IMR-90 (cell line): ENCODE measurements at places on chromosomes 5 and 9. TPM values are rescaled to one million over a fixed set of nuclear protein-coding genes. Genes with fewer than 3 reads are reported as not detected.

The ADAMTS6 gene
- 160 and 173 TPM in 2 replicates for total RNA-seq

The TAF11L13 gene
- not detected in 2 replicates for total RNA-seq

The GABRA1 gene
- not detected in 2 replicates for total RNA-seq

The FCN2 gene
- not detected in 2 replicates for total RNA-seq

The SLC1A3 gene
- 0.56 and 1.3 TPM in 2 replicates for total RNA-seq

The CCNO gene
- not detected in 2 replicates for total RNA-seq

The SPATA31C1 gene
- total RNA-seq: not detected in 2 replicates

The PLAC8L1 gene
- not detected in 2 replicates for total RNA-seq

The LECT2 gene
- not detected in 2 replicates for total RNA-seq

The FGF10 gene
- not detected in 2 replicates for total RNA-seq

The ZDHHC11 gene
- total RNA-seq: 0.28 and 0.36 TPM in 2 replicates

The GFI1B gene
- not detected in 2 replicates for total RNA-seq

The GDA gene
- total RNA-seq: not detected in 2 replicates

The LRRC70 gene
- total RNA-seq: 0.36 and 0.83 TPM in 2 replicates

The GCNT4 gene
- 1.8 and 2.5 TPM in 2 replicates for total RNA-seq

The CDH12 gene
- not detected in 2 replicates for total RNA-seq

The PCDHB14 gene
- total RNA-seq: 0.18 and 0.28 TPM in 2 replicates

The LPAR1 gene
- total RNA-seq: 260 and 315 TPM in 2 replicates

The ADCY2 gene
- total RNA-seq: not detected in 2 replicates

The ANXA2R gene
- total RNA-seq: 1.3 and 1.4 TPM in 2 replicates

The PTGER4 gene
- total RNA-seq: 7.9 and 10.6 TPM in 2 replicates

The DDX31 gene
- total RNA-seq: 12.5 and 14.0 TPM in 2 replicates

The ABO gene
- not detected in 2 replicates for total RNA-seq

The PRSS3 gene
- total RNA-seq: 16.4 and 26.9 TPM in 2 replicates

The DNAJC18 gene
- total RNA-seq: 9.2 and 11.1 TPM in 2 replicates

The GRIA1 gene
- total RNA-seq: 1.3 and 1.4 TPM in 2 replicates

The IL5 gene
- total RNA-seq: not detected in 2 replicates

The SLC46A2 gene
- not detected in 2 replicates for total RNA-seq

The CSF1R gene
- under 0.01 and 0.36 TPM in 2 replicates for total RNA-seq

The KIF24 gene
- 2.5 and 3.0 TPM in 2 replicates for total RNA-seq

The TRPM3 gene
- not detected in 2 replicates for total RNA-seq

The QRFP gene
- total RNA-seq: not detected in 2 replicates

The JAKMIP2 gene
- under 0.01 TPM in 1 of 2 replicates, not detected in the other for total RNA-seq
